ENCODE measurements at places on chromosomes 4 and X.
A peak's percentile ranks its signal among the peaks of the same experiment; 100 is the strongest.

DNA sequence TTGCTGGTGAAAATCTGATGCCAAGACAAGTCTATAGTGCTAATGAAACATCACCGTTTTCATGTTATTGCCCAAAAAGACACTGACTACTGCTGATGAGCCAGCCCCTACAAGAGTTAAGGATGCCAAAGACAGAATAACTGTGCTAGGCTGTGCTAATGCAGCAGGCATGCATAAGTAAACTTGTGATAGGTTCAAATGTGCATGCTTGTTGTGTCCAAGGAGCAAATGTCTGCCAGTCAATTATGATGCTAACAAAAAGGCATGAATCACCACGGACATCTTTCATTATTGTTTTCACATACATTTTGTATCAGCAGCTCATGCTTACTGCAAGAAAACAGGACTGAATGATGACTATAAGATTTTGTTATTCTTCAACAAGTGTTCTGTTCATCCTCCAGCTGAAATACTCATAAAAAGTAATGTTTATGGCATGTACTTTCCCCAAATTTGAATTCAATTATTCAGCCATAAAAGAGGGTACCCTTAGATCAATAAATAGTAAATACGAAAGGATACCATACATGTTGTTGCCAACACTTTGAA lies 306.9 kb upstream of the ARSJ start:
- peak; percentile 76 for DNase-seq

- no peak for DNase-seq
Observed at GRCh38 chr4:69833251-69833650, 26.7 kb downstream of the SULT1E1 start.

- DNase-seq: no peak
Observed at GRCh38 chrX:52359614-52360232, 9.1 kb upstream of the XAGE2 start.

GRCh38 chrX:109511113-109511512 lies 25.5 kb upstream of the NXT2 start:
- DNase-seq: no peak

- DNase-seq: peak; percentile 44
Observed at GRCh38 chrX:101415180-101416145, 7.4 kb downstream of the HNRNPH2 start.

- DNase-seq: peak; percentile 62
Observed at GRCh38 chr4:173135241-173135847, 33.3 kb upstream of the GALNT7 start.

DNA sequence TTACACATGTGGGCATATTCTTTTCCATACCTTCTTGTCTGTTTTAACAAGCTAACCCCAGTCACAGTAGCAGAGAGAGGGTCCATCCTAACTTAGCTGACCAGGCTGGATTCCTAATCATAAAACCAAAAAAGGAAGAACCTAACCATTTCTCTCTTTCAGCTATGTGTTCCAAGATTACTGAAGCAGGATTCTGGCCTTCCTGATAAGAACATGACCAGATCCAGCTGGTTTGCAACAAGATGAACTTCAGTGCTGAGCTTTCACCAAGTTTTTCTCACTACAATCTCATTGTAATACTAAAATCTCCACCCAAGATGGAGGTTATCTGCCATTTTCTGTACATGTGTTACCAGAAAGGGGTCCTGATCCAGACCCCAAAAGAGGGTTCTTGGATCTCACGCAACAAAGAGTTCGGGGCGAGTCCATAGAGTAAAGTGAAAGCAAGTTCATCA lies 20.4 kb upstream of the UBA6 start:
- DNase-seq: no peak
